Endodermal cell (in vitro differentiated cells): ENCODE measurements at places on chromosomes 1 and 21. TPM values are rescaled to one million over a fixed set of nuclear protein-coding genes. Genes with fewer than 3 reads are reported as not detected.

Gene AKR7A2
- total RNA-seq, result 47.8 and 50.1 TPM in 2 replicates

Gene CSF3R
- 1.1 to 1.9 TPM (median 1.5 TPM) in 3 replicates for total RNA-seq

Gene SLFNL1
- total RNA-seq, result not detected in 3 replicates

Gene KCNJ15
- not detected in 2 replicates for total RNA-seq

Gene SLC26A9
- total RNA-seq, result 0.16 to 0.44 TPM (median 0.22 TPM) in 3 replicates

Gene MANEAL
- 9.3 and 9.6 TPM in 2 replicates for total RNA-seq

Gene CFAP141
- not detected in 2 replicates for total RNA-seq

Gene MNDA
- total RNA-seq, result not detected in 2 replicates

Gene ERMAP
- total RNA-seq, result 5.5 and 5.7 TPM in 2 replicates

Gene FAF1
- 86.9 to 100 TPM (median 94.4 TPM) in 3 replicates for total RNA-seq

Gene PSRC1
- 39.5 to 72.7 TPM (median 71.0 TPM) in 3 replicates for total RNA-seq

DNA sequence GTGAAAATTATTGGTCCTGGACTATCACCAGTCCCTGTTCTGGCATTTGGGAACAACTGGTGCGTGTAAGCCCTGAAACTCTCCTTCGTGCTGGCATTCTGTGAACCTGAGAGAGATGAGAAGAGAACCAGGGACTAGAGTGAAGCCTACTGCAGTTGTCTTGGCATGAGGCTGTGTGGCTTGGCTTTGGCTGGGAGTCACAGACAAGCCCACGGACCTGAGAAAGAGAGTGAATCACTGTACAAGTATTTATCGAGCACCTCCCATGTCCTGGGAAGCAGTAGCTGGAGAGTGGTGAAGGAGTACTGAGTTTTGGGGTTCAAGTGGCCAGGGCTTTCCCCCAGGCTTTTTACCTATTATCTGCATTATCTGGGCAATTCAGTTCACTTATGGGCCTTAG is 63.3 kb downstream of the FGGY start:
- no peak overlapping the region for H3K27ac ChIP-seq
- H3K36me3 ChIP-seq, result no peaks in the 10 kb centered on the region

DNA sequence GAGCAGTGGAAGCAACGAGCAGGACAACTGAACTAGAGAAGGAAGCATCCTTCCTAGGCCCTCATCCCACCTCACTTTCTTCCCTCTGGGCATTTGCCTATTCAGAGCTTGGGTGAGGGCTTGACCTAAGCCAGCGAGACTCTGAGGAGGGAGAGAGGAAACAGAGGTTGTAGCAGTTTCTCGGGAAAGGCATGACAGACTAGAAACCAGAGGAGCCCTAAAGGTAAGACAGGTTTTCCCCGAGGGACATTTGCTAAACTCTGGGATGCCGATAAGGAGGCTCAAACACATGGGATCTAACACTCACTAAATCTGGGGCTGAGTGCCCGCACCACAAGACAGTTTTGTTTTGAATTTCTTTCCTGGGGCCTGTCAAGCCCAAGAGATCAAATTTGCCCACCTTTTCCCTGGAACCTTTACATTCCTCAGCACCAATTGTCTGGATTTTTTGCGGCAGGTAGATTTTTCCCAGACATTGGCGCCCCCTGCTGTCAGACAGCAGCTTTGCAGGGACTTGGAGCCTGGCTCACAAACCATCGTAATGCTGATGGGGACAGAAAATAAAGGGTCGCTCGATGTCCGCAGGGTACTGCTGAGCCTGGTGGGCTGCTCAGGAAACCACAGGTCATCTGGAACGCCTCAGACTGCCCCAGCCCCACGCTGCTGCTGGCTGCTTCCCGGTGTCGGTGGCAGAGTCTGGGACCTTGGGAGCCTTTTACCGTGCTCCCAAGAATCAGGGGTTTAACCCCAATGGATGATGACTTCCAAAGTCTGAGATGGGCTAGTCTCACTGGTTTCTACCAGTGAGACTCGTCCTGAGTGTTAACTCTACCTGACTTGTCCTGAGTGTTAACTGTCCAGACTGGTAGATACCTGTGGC is 23.4 kb upstream of the TSPAN2 start:
- no peaks in the 10 kb centered on the region for H3K4me1 ChIP-seq
- H3K4me3 ChIP-seq, result no peak overlapping the region
- H3K27ac ChIP-seq, result no peak overlapping the region

DNA sequence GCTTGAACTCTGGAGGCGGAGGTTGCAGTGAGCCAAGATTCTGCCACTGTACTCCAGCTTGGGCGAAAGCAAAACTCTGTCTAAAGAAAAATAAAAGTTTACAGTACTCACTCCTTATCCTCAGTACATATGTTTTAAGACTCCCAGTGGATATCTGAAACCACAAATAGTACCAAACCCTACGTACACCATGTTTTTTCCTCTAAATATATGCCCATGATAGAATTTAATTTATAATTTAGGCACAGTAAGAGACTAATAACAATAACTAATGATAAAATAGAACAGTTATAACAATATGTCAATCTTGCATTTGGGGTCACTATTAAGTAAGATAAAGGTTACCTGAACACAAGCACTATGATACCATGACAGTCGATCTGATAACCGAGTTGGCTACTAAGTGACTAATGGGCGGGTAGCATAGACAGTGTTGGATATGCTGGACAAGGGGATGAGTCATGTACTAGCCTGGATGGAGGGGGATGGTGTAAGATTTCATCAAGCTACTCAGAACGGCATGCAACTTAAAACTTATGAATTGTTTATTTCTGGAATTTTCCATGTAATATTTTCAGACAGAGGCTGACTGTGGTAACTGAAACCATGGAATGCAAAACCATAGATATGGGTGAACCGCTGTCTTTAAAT is 43.7 kb downstream of the ST7L start:
- no peak overlapping the region for H3K27ac ChIP-seq
- H3K27me3 ChIP-seq, result no peaks in the 10 kb centered on the region
- no peaks in the 10 kb centered on the region for H3K4me1 ChIP-seq
- H3K4me3 ChIP-seq, result peak overlapping the region; percentile 10
- H3K36me3 ChIP-seq, result peaks cover 46% of the 10 kb centered on the region
- no peak for DNase-seq

DNA sequence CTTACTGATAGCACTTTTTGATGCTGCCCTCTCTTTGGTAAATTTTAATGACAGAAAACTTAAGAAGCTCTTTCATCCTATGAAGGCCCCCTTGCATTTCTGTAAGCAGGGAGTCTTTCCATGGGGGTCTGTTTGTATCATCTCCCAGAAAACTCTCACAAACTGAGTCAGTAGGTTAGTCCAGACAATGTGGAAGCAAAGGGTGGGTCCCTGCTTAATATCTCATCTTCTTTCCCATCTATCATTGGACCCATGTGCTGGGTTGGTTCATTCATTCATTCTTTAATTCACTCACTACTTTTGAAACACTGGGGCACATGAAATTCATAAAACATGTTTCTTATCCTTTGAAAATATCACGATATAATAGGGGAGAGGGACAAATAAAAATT is 164.3 kb downstream of the NTMT2 start:
- no peaks in the 10 kb centered on the region for H3K27me3 ChIP-seq
- no peak overlapping the region for H3K27ac ChIP-seq
- DNase-seq, result no peak
- no peak overlapping the region for H3K4me3 ChIP-seq
- H3K4me1 ChIP-seq, result peaks cover 3% of the 10 kb centered on the region

GRCh38 chr1:113678159-113678469 is 81.2 kb downstream of the PHTF1 start:
- no peak overlapping the region for H3K27ac ChIP-seq
- no peak overlapping the region for H3K4me3 ChIP-seq
- no peaks in the 10 kb centered on the region for H3K4me1 ChIP-seq
- H3K27me3 ChIP-seq, result no peaks in the 10 kb centered on the region
- H3K36me3 ChIP-seq, result peaks cover 64% of the 10 kb centered on the region
- no peak for DNase-seq

GRCh38 chr21:46118316-46119143 is 20.6 kb downstream of the COL6A2 start:
- peaks cover 72% of the 10 kb centered on the region for H3K36me3 ChIP-seq
- H3K4me1 ChIP-seq, result no peaks in the 10 kb centered on the region
- no peak overlapping the region for H3K27ac ChIP-seq
- H3K4me3 ChIP-seq, result no peak overlapping the region
- peak; percentile 33 for DNase-seq
- no peaks in the 10 kb centered on the region for H3K27me3 ChIP-seq

DNA sequence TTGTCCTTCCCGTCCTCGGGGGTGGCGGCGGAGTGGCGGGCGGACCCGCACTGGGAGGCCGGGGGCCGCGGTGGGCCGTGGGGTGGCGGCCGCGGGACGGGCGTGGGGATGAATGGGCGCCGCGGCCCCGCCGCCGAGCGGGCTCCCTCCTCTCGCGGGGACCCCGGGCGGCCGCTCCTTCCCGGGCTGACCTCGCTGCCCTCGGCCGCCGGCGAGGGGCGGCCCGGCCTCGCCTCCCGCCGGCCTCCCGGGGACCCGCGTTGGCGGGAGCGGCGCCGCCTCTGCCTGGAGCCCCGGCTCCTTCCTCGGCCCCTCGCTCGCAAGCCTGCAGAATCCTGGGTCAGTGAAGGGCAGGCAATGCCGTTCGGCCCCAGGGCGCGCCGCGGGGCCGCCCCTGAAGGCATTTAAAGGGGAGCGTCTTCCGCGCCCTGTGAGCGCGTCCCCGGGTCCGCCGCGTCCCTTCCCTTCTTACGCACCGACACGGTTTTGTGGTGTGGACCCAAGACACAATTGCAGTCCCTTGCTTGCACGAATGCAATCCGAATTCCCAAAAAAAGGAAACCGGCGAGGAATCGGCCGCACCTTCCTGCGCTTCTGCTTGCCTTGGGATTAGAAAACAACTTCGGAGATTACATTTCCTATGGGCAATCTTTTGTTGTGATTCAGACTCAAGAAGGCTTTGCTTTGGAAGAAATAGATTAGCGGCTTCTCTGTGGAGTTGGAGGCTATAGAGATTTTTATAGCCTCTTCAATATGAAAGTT is 776 bp downstream of the ITSN1 start:
- peaks cover 5% of the 10 kb centered on the region for H3K36me3 ChIP-seq
- no peaks in the 10 kb centered on the region for H3K27me3 ChIP-seq
- H3K27ac ChIP-seq, result peak overlapping the region; percentile 73
- peak; percentile 77 for DNase-seq
- H3K4me1 ChIP-seq, result peaks cover 8% of the 10 kb centered on the region

DNA sequence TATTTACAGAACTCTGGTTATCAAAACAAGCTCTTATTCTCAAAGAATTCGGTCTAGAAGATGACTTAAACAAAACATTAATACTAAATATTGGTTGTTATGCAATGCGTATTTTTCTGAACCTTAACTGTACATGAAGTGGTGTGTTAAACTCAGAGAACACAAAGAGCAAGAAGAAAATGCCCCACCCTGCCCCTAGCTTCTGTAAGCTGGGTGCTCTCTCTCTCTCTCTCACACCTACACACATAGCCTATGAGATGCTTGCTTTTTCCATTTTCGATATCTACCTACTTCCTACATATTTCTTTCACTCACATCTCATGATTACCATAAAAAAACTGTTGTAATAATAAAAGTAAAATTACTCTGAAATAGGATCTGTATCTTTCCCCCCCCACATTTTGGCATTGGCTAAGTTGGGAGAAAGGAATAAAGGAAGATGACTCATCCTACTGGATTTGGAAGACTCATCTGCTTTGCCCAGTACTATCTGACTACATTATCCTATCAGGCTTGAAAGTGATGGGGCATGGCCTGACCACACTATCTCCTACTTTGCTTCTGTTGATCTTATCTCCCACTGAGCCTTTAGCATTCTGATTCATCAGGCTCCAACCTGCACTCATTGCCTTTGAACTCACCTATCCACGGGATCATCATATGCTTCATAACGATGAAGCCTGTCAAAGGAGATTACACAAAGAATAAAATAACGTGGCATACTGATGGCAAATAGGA is 2.9 kb downstream of the CRYZ start:
- H3K27ac ChIP-seq, result no peak overlapping the region
- no peaks in the 10 kb centered on the region for H3K27me3 ChIP-seq
- no peak overlapping the region for H3K4me3 ChIP-seq

- no peak overlapping the region for H3K4me3 ChIP-seq
- H3K36me3 ChIP-seq, result no peaks in the 10 kb centered on the region
- H3K27ac ChIP-seq, result no peak overlapping the region
- peaks cover 44% of the 10 kb centered on the region for H3K27me3 ChIP-seq
- peak; percentile 84 for DNase-seq
- no peaks in the 10 kb centered on the region for H3K4me1 ChIP-seq
Observed at GRCh38 chr1:1068517-1069055, 5.5 kb downstream of the RNF223 start.

GRCh38 chr1:97164276-97164639 is 442.7 kb downstream of the PTBP2 start:
- H3K27ac ChIP-seq, result no peak overlapping the region
- no peaks in the 10 kb centered on the region for H3K36me3 ChIP-seq
- H3K4me3 ChIP-seq, result no peak overlapping the region
- no peak for DNase-seq
- no peaks in the 10 kb centered on the region for H3K27me3 ChIP-seq

- no peak for DNase-seq
- peaks cover 26% of the 10 kb centered on the region for H3K27me3 ChIP-seq
- no peaks in the 10 kb centered on the region for H3K36me3 ChIP-seq
- no peak overlapping the region for H3K27ac ChIP-seq
- no peak overlapping the region for H3K4me3 ChIP-seq
Observed at GRCh38 chr1:10639775-10640578, 156.5 kb downstream of the CASZ1 start.

DNA sequence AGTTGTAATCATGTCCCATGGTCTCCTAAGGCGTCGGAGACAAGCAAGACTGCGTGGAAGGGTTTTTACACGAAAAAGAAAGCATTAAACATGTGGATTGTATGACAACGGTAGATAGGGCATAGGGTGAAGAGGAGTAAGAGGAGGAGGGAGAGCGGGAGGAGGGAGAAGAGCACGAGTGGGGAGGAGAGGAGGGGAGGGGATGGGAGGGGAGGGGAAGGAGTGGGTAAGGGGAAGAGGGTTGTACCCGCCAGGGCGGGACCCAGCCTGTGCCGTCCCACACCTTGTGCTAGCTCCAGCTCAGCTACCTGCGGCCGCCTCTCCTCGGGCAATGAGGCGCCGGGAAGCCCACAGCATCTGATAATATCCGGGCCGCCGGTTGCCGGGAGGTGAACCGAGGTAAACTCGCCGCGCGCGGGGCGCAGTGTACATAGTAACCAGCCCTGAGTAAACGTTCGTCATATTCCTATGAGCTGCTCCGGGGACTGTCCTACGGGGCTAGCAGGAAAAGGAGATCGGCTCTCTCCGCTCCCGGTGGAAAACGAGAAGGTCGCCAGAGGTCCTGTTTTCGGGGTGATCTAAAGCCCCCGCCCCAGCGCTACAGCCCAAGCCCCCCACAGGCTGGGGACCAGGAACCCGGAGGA is 449 bp upstream of the RCAN3 start:
- peak overlapping the region; percentile 84 for H3K4me3 ChIP-seq
- peak; percentile 88 for DNase-seq
- H3K27ac ChIP-seq, result no peak overlapping the region
- H3K36me3 ChIP-seq, result no peaks in the 10 kb centered on the region
- peaks cover 4% of the 10 kb centered on the region for H3K4me1 ChIP-seq
- no peaks in the 10 kb centered on the region for H3K27me3 ChIP-seq

GRCh38 chr1:42768172-42768571 is 1.1 kb downstream of the C1orf50 start:
- H3K27ac ChIP-seq, result no peak overlapping the region
- H3K4me1 ChIP-seq, result no peaks in the 10 kb centered on the region
- no peak for DNase-seq
- H3K27me3 ChIP-seq, result no peaks in the 10 kb centered on the region
